ENCODE measurements at places on chromosomes 2 and 18.

- no peak for DNase-seq
Measured at GRCh38 chr2:56934866-56935265, 751.1 kb downstream of the CCDC85A start.

DNA sequence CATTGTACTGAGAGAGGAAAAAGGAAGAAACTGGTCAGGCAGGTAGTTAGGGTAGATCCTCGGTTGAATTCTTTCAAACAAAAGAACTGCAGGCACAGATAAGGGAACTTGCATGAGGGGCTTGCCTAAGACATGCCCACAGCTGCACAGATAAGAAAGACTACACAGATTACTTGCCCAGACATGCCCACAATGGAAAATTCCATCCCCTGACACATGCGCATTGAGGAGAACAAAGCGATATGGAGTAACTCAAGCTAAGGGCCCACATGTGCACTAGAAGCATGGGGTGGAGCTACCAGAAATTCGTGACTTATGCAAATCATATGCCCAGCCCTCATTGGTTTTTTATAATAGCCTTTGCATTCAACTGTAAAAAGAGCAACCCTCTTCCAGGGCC lies 181.3 kb upstream of the ZNF521 start:
- DNase-seq: no peak

DNA sequence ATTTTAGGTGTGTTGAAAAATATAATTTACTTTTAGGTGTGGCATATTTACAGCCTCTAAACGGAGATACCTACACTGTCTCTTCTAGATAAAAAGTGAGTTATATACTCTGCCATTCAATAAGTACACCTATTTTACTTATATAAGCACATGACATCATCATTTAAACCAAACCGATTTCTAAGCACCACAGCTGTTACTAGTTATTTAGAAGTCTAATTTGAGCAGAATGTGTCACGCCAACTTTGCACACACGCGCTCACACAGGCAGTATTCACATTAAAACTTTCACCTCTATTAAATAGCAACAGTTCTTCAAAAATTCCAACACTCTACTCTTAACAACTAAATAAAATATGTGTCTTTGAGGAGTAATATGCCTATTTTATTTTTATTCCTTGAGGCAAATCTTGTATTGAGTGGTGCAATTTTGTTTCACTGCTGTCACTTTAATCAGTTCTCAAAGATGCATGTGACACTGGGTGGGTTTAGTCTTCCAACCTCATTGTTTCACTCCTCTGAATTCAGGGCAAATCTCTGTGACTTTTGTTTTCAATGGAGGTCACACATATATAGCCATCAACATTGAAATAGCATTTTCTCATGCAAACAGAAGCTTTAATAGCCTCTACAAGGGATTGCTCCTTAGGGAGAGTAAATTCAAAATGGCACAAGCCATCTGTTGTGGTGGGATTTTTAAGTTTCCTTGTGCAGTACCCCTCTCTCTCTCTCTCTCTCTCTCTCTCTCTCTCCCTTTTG lies 721.0 kb downstream of the PLCL1 start:
- no peak for DNase-seq

DNA sequence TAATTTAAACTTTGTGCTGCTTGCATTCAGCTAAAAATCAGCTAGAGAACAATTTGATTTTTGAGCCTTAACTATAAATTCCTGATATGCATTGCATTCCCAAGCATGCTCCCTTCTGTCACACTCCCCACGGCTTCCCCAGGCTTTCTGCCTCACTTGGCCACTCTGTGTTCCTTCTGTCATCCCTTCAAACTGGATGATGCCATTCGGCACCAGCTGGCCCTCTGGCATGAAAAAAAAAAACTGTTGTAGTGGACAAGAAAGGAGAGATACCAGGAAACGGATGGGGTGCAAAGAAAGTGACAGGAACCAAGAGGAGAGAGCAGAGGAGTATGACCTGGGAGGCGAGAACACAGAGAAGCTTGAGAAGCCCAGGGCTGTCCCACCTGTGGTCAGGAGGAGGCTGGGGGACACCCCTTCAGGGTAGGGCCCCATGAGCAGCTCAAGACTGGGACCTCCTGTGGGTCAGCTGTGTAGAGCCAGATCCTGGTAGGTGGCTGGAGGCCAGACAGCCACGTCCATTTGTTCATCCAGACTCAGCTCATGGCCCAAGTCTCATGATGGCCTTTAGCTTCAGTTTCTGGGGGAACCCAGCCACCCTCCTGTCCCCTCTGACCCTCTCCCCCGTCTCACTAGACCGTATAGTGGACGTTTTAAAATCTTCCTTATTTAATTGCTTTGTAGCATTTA lies 211.8 kb downstream of the GBX2 start:
- no peak for DNase-seq

DNA sequence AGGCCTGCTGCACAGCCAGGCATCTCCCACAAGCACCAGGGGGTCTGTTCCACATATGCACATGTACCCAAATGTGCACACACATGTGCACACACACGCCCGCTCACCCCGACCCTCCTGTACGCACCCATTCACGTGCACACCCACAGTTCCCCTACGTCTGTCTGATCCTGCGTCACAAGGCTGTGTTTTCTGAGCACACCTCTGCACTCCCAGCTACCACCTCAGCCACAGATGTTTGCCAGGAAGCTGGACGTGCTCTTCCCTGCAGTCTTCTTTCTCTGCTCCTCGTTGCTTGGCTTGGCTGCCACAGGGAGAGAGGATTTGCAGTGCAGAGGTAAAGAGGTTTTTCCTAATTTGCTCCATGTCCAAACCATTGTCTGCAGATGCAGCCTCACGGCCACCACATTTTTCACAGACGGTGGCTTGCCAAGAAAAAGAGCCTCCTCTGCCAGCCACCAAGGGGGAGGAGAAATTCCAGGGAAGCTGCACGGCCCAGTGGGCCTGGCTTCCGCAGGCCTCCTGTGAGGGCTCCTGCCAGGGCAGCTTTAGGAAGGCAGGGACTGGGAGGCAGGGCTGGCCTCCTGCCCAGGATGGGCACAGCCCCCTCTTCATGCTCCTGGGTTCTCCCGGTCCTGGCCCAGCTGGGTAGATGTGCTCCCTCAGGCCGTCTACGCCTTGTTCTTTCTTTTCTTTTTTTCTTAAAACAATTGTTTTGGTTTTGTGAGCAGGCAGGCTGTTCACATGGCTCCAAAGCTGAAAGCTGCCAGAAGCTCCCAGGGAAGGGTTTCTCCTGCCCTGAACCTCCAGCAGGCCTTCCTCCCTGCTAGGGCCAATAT lies 29.3 kb upstream of the HS6ST1 start:
- DNase-seq: no peak

DNA sequence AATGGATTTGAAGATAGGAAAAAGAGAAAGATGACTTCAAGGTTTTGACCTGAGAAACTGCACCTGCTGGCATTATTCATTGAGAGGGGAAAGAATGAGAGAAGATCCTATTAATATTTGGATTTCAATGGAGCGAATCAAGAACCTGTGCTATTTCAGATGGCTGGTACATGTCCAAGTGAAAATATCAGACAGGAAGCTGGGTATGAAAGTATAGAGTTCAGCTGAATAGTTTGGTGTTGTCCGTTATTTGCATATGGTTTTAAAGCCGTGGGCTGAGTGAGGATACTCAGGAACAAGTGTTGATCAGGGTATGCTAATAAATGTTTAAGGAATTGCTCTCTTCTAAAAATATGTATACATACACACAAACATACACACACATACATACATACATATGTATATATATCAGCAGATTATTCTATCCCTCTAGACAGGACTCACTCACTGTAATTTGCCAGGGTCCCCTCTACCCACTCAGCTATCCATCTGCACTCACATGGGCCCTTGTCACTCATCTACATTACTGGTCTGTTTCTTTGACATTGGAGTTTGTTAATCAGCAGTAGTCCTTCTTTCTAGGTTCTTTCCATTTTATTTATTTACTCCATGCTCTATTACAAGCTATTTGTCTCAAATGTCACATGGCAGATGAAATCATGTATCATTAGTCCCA lies 33.9 kb upstream of the IKZF2 start:
- no peak for DNase-seq

DNA sequence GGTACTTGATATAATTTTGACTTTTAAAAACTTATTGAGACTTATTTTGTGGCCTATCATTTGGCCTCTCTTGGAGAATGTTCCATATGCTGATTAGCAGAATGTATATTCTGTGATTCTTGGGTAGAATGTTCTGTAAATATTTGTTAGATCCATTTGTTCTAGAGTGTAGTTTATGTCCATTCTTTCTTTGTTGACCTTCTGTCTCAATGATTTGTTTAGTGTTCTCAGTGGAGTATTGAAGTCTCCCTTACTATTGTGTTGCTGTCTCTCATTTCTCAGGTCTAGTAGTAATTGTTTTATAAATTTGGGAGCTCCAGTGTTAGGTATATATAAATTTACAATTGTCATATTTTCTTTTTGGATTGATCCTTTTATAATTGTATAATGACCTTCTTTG lies 349.6 kb upstream of the CWC22 start:
- DNase-seq: no peak

GRCh38 chr18:50469380-50469781 lies 90.5 kb upstream of the MAPK4 start:
- no peak for DNase-seq

- no peak for DNase-seq
Measured at GRCh38 chr2:47309952-47310800, 92.8 kb upstream of the MSH2 start.

DNA sequence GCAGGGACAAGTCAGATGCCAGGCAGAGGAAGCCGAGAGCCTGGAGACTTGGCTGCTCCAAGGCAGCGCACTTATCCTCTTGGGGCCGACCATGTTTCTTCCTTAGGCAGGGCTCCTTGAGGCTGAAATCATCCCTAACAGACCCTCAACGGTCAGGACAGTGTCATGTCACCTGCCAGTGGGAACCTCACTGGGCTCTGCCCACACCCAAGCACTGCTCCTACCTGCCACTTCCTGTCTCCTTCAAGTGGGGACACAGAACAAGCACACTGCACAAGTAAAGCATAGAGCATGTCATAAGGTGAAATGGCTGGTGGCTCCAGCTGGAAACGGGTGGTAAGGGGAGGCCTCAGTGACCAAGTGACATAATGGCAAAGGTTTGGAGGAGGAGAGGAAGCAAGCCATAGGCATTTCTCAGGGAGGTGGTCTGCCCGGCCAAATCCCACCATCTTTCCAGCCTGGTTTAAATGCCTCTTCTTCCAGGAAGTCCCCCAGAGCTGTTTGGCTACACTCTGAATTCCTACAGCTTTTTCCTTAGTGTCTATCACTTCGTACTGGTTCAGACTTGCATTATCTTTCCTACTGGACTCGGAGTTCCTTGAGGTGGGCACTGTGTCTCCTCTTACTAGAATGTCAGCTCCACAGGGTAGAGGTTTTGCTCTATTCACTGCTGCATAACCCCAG lies 7.3 kb upstream of the ATOH8 start:
- no peak for DNase-seq

DNA sequence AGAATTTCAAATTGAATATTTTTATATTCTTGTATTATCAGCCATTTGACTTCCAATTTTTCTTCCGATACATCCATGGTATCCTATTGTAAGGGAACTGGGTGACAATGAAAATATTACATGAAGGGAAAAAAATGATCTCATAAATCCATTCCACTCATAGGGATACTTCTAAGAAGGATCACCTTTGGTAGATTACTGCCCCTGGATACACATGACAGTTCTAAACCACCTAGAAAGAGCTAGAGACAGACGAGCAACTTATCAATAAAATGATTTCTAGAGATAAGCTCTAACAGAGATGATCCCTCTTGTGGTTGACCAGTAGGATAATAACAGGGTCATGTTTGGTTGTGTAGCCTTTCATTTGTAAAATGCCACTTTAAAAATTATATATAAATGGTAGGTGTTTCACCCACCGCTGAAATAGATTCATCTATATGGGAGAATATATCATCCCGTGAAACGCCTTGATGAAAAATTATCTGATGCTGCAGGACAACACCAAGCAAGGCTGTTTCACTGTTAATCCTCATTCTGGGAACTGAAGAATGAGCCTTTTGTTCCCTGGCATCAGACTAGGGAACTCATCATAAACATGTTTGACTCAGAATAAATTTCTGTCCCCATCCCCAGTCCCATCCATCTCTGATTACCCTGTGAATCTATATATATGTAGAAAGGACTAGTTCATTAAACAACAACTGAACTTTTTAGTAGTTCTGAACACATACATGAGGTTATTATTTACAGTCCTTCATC lies 180.0 kb downstream of the TCF4 start:
- DNase-seq: no peak

GRCh38 chr2:32947484-32948143 lies 861 bp downstream of the LTBP1 start:
- DNase-seq: no peak

DNA sequence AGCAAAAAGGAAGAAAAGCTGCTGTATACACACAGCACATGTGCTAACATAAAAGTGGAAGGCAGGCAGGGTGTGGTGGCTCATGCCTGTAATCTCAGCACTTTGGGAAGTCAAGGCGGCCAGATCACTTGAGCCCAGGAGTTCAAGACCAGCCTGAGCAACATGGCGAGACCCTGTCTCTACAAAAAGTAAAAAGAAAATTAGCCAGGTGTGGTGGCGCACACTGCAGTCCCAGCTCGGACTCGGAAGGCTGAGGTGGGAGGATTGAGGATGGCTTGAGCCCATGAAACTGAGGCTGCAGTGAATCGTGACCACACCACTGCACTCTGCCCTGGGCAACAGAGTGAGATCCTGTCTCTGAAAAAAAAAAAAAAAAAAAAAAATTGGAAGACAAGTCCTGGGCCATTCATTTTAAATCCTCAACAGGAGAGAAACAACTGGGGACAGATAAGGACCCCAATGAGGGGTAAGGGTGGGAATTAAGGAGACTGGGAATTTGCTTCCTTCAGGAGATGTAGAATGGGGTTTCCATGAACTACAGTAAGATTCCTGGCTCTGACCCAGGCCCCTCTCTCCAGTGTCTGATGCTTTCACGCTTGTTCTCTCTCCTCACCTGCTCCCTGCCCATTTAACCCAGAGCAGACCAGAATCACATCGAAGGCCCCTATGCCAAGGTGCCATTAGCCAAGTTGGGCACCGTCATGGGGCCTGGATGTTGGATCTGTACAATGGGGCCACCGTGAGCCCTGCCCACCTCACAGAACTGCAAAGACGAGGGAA lies 29.6 kb downstream of the TNS1 start:
- no peak for DNase-seq

- no peak for DNase-seq
Measured at GRCh38 chr2:107259408-107260195, 373.6 kb upstream of the ST6GAL2 start.

GRCh38 chr2:138028538-138028937 lies 64.3 kb downstream of the HNMT start:
- no peak for DNase-seq

DNA sequence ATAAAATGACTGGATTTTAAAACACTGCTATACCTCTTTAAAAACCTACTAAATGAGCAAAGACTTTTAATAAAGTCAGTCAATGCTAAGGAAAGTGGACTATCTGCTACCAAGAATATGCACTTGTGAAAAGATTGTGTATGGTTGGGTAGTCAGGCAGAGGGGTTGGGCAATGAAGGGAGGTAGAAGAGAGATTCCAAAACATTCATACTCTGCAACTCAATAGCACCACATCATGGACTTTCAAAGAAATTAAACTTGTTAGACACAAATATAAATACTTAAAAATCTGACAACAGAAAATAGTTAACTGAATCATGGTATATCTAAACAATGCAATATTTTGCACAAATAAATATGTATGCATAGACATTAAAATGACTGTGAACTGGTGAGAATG lies 139.9 kb upstream of the MAPRE2 start:
- no peak for DNase-seq

GRCh38 chr2:200730302-200730701 lies 81.4 kb upstream of the BZW1 start:
- no peak for DNase-seq

Data from activated T-cell treated with anti-CD3 and anti-CD28 coated beads for 1 hour (primary cell).